ENCODE measurements at places on chromosomes 2 and 18. TPM values are rescaled to one million over a fixed set of nuclear protein-coding genes. Genes with fewer than 3 reads are reported as not detected.

SERPINB12 gene
- total RNA-seq: not detected

ASIC4 gene
- total RNA-seq: not detected

CYBRD1 gene
- total RNA-seq: 58.5 TPM

FIGN gene
- total RNA-seq: 0.16 TPM

SLC40A1 gene
- 0.13 TPM for total RNA-seq

POTEJ gene
- total RNA-seq: not detected
